Cardiac fibroblast (primary cell): ENCODE measurements at places on chromosomes 13 and 19.

DNA sequence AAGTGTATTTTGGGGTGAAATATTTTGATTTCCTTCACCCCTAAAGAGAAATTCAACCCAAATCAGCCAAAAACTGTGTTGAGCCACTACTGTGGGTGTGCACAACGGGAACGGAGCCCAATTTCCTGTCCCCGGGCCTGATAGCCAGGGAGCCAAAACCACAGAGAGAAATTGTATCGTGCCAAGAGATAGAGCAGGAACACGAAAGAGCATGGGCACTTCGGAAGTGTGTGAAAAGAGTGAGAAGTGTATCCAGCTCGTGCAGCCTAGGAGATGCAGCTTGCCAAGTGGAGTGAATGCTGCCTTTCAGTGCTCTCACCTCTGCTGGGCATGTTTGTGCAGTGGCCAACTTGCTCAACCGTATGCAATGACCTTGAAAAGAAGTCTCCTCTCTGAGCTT, 19.4 kb upstream of the PLEKHF1 start:
- peak; percentile 29 for DNase-seq

DNA sequence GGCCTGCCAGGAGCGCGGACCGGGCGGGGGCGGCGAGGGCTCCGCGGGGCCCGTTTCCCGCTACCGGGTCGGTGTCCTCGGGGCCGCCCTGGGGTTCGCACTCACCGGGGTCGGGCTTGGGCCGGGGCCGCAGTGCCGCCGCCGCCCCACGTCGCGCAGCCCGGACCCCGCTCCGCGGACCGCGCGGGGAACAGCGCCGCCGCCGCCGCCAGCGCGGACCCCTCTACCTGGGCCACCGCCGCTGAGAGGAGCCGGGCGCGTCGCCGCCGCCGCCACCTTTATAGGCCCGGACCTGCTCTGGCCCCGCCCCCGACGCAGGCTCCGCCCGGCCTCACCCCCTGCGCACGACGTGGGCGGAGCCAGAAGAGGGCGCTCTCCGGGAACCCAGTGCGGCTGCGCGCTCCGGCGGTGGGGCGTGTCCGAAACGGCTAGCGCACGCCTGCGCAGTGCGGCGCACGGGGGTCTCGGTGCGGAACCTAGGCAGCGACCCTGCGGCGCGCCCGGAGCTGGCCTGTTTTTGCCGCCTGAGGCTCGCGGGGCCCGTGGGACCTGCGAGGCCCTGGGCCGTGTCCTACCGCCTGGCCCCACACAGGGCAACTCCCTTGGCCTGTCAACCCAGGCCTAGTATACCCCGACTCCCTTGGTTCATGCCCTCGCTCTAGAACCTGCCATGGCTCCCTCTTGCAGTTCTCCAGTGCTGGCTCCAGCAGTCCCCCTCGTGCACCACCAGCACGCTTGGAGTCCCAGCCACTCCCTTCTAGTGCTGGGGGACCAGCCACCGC, at the start of gene MKNK2:
MKNK2 (minus strand) TSS at position 254 of the 782 bp plus-strand sequence. CDS start 393 bp downstream, outside the sequence.
- DNase-seq: peak; percentile 87

GRCh38 chr13:104045907-104046306, 979.7 kb upstream of the SLC10A2 start:
- no peak for DNase-seq

GRCh38 chr19:13350072-13350471, 156.2 kb downstream of the CACNA1A start:
- no peak for DNase-seq

DNA sequence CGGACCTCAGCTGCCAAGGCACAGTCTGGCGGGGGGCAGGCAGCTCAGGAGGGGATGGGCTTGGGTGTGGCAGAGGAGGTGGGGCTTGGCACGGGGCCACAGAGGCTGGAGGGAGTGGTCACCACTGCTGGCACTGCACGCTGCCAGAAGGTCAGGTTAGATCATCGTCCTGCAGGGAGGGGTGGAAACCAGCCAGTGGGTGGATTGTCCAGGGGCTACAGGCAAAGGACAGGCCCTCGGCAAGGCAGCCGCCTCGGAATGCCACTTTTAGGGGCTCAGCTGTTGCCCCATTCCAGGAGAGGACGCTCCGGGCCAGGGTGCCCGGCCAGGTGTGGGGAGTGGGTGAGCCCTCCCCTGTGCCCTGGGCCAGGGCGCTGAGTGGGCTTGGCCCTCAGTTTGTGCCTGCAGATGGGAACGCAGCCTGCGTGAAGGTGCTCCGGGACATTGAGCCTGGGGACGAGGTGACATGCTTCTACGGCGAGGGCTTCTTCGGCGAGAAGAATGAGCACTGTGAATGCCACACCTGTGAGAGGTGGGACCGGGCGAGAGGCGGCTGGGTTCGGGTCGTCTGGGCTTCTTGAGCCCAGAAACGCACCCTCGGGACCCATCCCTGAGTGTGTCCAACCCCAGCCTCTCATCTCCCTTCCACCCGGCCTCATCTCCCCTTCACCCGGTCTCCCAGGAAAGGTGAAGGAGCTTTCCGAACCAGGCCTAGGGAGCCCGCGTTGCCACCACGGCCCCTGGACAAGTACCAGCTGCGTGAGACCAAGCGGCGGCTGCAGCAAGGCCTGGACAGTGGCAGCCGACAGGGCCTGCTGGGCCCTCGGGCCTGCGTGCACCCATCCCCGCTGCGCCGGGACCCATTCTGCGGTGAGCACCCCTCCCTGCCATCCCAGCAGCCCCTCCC, 6.4 kb downstream of the KMT5C start:
- no peak for DNase-seq

- DNase-seq: no peak
Observed at GRCh38 chr13:52980695-52981094, 47.9 kb upstream of the OLFM4 start.

DNA sequence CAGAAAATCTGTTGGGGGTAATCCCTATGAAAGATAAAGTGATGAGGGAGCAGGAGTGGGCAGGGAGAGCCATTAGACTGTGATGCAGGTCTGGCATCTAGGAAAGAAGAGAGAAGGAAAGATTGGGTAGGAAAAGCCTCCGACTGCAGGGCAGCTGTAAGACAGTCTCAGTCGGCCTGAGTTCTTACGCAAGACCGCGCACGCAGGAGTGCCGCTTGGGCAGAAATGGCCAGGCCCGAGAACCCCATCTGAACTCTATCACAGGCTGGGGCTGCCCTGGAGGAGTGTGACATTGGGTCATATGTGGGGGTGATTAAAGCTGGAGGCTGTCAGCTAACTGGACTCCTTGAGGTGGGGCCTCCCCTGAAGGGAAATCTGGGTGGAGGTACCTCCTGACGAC, 13.9 kb upstream of the FBXL3 start:
- no peak for DNase-seq

GRCh38 chr19:42248270-42249148, 6.1 kb upstream of the GSK3A start:
- DNase-seq: no peak

GRCh38 chr13:93805736-93806135, 579.1 kb downstream of the GPC6 start:
- no peak for DNase-seq

DNA sequence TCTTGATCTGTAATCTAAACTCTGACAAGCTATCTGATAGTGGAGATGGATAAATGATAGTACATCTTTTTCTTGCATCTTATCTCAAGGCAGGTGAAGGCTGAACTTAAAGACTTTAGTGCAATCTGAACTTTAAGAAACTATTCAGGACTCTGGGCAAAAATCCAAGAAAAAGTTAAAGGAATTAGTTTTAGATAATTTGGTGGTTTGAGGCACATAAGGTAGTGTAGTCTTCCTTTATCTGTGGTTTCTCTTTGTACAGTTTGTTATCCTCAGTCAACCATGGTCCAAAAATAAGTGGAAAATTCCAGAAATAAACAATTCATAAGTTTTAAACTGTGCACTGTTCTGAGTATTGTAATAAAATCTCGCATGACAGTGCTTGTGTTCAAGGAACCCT, 172.9 kb downstream of the UGGT2 start:
- DNase-seq: peak; percentile 29

DNA sequence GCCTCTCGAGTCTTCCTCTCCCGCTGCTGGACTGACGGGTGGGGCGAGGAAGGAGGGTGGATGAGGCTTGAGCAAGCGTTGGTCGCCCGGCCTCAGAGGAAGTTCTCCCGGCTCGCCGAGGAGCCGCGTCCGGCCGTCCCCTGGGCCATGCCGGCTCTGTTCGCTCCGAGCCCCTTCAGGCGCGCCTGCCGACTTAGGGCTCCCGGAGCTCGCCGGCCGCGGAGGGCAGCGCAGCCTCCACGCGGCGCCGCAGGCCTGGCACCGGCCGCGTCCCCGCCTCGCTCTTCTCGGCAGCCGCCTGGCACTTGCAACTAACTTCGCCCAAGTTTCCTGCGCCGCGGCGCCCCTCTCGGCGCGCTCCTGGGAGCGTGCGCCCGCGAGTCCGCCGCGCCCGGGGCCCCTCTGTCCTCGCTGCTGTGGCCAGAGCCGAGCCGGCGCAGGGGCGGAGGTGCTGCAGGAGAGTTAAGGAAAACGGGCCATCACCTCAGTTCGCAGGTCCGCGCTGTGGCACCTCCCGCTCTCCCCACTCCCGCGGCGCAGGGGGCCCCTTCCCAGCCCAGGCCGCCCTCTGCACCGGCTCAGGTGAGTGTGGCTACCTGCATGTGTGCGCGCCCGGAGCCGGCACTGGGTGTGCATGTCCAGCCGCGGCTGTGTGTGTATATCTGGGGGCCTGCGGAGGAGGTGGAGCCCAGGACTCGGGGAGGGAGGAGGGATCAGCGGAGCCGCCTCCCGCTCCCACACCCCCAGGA, 641 bp upstream of the SOX21 start:
- peak; percentile 74 for DNase-seq

GRCh38 chr19:48624791-48625723, 5.8 kb downstream of the SPHK2 start:
- DNase-seq: no peak

GRCh38 chr19:6564393-6564792, 26.6 kb downstream of the CD70 start:
- DNase-seq: peak; percentile 16

DNA sequence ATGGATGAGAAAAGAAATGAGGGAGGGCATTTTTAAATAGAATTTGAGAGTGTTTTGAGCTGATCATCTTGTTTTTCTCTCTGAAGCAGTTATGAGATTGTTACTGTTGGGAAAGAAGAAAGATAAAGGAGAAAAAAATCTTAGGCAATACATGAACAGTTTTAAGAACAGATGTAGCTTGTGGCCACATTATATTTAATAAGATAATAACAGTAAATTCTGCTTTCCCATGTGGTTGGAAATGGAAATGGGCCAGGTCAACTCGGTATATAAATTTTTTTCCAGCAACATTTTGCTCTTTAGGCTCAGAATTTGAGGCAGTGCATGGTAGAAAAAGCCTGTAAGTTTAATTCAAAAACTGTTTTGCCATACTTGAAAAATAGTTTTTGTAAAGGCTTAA, 118.7 kb downstream of the POSTN start:
- no peak for DNase-seq

GRCh38 chr19:11373166-11373884, 1.1 kb upstream of the SWSAP1 start:
- peak; percentile 54 for DNase-seq

GRCh38 chr19:33329736-33330135, 27.4 kb upstream of the CEBPA start:
- no peak for DNase-seq

GRCh38 chr13:72620874-72621273, 106.6 kb downstream of the MZT1 start:
- no peak for DNase-seq

DNA sequence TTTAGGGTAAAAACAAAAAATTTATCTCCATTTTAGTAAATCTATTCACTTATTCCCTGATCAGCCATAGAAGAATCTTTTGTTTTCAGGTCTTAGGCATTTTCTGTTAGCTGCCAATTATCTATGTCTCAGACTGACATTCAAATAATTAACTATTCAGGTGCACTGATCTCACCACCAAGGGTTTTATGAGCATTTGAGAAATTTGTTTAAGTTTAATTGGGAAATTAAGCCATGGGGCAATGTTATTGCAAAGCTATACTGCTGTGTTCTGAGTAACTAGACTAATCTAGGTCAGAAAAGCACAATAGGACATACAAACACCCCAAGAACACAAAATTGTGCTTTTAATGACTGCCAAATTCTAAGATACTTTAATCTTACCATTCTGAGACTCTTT, 210.7 kb upstream of the EDNRB start:
- DNase-seq: no peak

GRCh38 chr13:67224148-67224846, 5.8 kb downstream of the PCDH9 start:
- DNase-seq: peak; percentile 90

GRCh38 chr19:31350693-31351055, 1.4 kb upstream of the TSHZ3 start:
- DNase-seq: peak; percentile 48

DNA sequence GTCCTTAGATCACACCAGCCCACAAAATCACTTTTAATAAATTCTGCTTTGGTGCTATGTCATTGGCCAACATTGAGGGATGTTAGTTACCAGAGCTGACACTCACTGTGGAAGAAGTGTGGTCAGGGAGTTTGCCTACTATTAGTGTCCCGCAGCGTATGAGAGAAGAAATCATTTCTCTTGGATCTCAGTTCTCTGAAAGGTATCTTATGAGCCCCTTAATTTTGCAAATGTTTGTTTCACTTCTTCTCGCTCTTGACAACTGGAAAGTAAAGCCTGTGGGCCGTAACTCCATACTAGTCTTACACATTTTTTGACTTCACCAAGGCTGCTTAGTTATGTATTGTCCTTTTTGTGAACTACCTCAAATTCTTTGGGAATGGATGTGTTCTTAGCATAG, 80.9 kb downstream of the FLT1 start:
- DNase-seq: no peak

DNA sequence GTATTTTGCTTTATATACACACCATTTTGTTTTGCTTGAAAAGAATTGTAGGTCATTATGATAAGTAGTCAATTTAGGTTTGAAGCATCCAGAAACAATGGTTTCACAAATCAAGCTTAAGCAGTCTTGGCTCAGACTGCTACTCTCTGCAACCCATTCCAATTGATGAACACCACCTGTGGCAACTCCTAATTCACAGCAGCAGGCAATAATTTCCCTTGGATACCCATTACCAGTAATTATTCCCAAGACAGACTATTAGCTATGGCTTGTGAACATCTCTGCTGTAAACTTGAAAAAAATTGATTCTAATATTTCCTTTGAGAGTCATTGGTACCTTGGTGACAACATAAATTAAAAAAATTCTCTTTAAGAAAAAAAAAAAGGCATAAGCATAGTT, 299.3 kb upstream of the SLITRK6 start:
- no peak for DNase-seq

- DNase-seq: no peak
Observed at GRCh38 chr19:40466985-40467734, at the start of gene SPTBN4. TSS of gene SPTBN4 (plus strand) at chr19:40467001. CDS start at chr19:40472622, 5,621 bp downstream.

DNA sequence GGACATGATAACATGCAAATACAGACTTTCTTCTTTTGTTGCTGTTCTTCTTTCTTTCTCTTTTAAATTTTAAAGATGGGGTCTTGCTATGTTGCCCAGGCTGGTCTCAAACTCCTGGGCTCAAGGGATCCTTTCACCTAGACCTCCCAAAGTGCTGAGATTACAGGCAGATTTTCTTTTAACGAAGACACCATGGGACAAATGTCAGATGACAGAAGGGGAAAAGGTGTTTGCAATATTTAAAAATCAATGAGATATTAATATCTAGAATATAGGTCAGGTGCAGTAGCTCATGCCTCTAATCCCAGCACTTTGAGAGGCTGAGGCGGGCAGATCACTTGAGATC, 3.7 kb upstream of the RYR1 start:
- DNase-seq: no peak
